ENCODE measurements at places on chromosomes 7 and 10. TPM values are rescaled to one million over a fixed set of nuclear protein-coding genes. Genes with fewer than 3 reads are reported as not detected.

DNA sequence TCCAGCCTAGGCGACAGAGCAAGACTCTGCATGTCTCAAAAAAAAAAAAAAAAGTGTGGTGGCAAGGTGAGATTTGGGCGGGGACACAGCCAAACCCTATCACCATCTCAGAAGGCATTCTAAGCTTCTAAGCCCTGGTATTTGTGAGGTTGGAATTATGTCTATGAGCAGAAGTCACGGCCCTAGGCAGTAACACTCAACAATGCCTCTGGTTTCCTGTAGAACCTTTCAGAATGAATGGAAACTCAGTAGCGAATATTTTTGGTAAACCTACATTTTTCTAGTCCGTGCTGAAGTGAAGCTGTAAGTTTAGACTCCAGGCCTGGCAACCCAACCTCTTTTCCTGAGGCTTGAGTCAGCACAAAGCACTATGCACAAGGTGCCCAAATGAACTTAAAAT, 88.3 kb downstream of the FAM107B start:
- no peak for DNase-seq

DNA sequence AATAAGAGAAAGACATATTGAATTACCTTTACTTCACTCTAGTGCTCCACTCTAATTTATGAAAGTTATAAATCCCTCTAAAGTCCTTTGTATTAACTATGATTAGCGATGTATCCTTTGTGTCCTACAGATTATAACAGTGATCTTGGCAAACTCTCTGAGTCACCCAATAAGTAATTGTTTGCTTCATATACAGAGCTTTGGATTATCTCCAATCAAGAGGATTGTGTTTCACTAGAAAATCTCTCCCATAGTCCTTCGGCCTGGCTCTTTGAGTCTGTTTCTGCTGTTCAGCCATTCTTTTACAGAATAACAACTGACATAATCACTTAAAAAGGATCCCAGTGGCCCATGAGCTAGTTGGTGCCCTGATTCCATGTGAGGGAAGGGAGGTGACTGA, 9.5 kb downstream of the LMOD2 start:
- no peak for DNase-seq

- peak; percentile 69 for DNase-seq
These were observed 4.1 kb upstream of the C10orf120 start for GRCh38 chr10:122703483-122704448.

DNA sequence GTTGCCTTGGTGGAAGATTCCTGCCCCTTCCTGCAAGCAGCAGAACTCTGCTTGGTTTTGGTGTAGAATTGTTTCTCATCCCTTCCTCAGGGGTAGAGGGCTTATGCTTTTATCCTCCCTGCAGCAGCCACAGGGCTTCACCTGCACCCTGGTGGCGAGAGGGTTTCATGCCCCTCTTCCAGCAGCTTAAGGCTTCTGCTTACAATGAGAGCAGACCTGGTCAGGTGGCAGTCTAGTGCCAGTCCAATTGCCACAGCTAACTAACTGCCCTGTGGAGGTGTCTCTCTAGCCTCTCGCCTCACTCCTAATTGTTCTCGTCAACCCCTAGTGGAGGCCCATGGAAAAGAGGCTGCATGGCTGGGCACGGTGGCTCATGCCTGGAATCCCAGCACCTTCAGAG, 19.3 kb downstream of the ACBD7 start:
- DNase-seq, result no peak

GRCh38 chr7:132650498-132650897, 74.2 kb upstream of the PLXNA4 start:
- DNase-seq, result no peak

Gene ARHGAP22
- total RNA-seq, result 1.9 TPM

- DNase-seq, result no peak
These were observed 103.1 kb upstream of the SFMBT2 start for GRCh38 chr10:7513936-7514335.

- DNase-seq, result no peak
These were observed 22.2 kb upstream of the PARP12 start for GRCh38 chr7:140084972-140085371.

DNA sequence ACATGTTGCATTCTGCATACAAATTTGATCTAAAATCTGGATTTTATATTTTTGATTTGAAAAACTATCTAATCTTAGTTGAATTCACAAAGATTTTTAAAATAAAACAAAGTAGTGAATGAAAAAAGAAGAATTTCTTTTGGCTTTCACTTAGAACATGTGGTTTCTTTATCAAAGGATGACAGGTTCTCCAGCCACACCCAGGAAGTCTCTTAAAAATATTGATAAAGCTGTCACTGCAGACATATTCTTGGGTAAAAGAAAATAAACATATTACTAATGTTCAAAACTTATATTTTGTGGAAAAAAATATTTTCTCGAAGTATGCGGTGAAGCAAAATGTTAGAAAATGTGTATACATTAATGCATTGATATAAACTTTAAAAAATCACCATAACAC, 44.3 kb downstream of the ARL4A start:
- no peak for DNase-seq

DNA sequence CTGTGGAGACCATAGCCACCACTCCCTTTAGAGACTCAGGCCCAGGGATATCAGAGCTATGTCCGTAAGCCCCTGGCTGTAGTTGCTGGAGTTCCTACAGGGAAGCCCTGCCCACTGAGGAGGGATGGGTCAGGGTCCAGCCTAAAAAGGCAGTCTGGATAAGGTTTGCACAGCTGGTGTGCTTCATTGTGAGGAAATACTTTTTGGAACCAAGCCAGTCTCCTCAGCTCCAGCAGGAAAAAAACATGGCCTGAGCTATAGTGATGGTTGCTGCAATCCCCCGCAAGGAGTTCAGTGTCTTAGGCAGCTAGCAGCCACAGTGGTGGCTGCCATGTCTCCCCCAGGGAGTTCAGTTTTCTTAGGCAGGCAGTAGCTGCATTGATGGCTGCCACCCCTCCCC, 52.6 kb upstream of the CYP2C8 start:
- no peak for DNase-seq

Gene PSMC2
- total RNA-seq, result 79.3 TPM

Gene SPDYE11
- total RNA-seq, result not detected

Gene ANK3
- 152 TPM for total RNA-seq

Gene TMEM176A
- total RNA-seq, result 250 TPM

DNA sequence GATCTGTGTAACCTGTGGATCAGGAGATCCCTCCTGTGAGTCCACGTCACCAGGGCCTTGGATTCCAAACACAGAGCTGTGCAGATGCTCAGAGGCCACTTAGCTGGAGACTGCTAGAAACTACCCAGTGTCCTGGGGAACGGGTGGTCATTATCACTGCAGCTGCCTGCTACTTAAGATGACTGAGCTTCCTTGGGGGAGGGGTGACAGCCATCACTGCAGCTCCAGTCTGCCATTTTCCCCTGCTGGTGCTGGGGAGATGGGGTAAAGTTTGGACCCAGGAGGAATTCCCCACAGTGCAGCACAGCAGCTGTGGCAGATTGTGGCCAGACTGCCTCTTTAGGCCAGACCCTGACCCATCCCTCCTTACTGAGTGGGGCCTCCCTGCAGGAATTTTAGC, 78.8 kb upstream of the VOPP1 start:
- no peak for DNase-seq

- no peak for DNase-seq
These were observed 31.4 kb upstream of the TRIM8 start for GRCh38 chr10:102612964-102613275.

DNA sequence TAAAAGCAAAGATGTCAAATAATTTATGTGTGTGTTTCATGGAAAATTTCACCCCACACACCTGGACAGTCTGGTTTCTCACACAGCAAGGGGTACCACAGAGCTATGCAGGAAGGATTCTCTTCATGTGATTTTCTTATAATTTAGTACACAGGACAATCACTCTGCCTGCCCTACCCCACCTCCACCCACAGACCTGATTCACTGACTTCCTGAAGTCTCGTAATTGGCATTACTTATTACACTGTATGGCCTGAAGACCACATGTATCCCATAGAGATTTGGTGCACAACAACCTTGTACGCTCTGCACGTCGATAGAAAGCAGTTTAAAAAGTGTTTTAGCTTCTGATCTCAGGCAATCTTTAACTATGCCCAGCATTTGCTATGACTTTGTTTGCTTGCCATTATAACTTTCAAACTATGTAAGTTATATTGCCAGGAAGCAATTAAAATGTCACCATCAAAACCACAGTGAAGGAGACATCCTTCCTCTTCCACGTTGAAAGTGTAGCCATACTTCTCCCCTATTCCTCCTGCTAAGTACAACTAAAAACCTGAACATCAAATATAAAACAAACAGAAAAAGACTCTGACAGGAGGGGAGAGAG, 279.4 kb upstream of the IMMP2L start:
- no peak for DNase-seq

DNA sequence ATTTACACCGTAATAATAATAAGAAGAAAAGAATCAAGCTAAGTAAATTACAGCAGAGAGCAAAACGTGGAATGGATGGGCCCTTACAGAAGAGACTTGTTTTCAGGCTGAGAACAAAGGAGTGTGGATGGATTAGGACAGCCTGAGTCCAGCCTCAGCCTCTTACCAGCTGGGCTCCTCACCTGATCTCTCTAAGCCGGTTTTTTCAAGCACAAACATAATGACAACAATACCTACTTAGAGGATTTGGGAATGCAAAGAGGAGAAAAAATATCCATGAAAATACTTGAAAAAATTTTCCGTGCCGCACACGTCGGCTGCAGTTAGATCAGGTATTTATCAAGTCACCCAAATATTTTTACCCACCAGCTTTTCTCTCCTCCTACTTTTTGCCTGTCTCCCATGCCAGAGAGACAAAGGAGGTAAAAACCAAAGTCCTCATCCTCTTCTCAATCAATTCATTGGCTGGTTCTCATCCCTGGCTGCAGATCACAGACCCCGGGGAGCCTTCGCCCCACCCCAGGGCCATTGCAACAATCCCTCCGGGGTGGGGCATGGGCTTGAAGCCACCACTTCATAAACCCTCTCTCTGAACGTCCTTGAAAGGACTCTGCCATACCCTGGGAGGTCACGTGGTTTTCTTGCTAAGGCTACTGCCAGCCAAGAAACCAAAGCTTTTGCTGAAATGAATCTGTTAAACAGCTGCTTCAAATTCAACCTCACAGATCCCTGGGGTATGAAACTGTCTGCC, 29.7 kb upstream of the GTF2I start:
- peak; percentile 65 for DNase-seq

DNA sequence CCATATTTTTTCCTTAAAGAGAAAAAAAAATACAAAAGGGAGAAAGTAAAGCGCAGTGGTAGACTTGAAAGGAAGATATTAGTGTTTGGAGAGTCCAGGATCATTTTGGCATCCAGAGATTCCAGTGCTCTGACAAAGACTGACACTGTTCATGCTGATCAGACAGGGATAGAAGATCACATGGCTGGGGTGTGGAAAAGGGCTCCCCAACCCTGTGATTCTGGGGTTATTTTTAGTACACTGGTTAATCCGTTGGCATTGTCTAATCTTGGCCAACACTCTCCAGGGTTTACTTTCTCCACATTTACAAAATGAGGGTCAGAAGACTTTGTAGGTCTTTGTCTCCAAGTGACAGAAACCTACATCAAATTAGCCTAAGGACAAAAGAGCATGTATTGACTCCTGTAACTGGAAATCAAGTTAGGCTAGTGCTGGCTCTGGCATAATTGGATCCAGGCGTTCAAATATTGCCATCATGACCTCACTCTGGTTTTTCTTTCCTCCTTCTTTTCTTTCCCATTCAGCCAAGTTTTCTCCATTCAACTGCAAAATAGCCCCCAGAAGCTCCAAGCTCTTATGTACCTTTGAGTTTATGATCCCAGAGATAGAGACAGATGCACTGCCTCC, 181.6 kb downstream of the PHTF2 start:
- DNase-seq, result no peak

GRCh38 chr7:19437446-19437845, 271.4 kb downstream of the POLR1F start:
- no peak for DNase-seq

- DNase-seq, result no peak
These were observed 907.9 kb downstream of the ANKRD7 start for GRCh38 chr7:119132436-119132835.

Gene HOXA10
- 17.3 TPM for total RNA-seq

DNA sequence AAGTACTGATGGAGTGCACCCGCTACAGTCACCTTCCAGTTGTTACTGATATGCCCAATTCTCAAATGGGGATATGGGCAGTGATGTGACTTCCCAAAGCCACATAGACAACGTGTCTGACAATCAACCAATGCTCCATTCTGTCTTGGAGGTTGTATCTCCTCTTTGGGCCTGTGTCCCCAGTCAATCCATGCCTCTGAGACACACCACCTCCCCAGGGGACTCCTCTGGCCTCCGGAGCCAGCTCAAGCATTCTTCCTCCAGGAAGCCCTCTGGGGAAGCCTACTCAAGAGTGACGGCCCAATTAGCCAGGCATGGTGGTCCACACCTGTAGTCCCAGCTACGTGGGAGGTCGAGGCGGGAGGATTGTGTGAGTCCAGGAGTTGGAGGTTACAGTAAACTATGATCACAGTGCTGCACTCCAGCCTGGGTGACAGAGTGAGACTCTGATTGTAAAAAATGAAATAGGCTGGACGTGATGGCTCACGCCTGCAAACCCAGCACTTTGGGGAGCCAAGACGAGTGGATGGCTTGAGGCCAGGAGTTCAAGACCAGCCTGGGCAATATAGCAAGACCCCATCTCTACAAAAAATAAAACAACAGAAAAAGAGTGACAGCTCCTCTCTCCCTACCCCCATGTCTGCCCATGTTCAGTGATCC, 99.5 kb upstream of the TNRC18 start:
- DNase-seq, result no peak

Gene CYP2C8
- total RNA-seq, result 5.0 TPM

Gene SPAM1
- not detected for total RNA-seq

Gene EGR2
- total RNA-seq, result 5.0 TPM

Gene SMO
- 14.9 TPM for total RNA-seq

Gene FXYD4
- total RNA-seq, result not detected

- no peak for DNase-seq
These were observed 67.8 kb downstream of the FRMD4A start for GRCh38 chr10:14262836-14263425.

GRCh38 chr7:80640846-80641245, 2.4 kb downstream of the CD36 start:
- DNase-seq, result no peak

DNA sequence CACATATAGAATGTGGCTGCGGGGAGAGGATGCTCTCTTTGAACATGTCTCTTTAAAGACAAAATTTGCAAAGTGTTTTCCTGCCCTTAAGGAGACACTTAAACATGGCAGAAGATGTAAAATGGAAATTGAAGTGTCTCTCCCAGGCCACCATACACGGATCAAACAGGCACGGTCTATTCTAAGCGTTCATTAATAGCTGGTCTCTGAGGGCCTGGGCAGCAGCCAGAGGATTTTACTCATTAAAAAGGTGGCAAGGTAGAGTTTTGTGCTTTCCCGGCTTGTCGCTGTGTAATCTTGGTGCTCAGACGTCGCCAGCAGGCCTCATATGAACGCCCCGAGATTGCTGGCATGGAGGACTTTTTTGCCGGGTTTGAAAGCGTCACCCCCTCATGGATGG, 205.5 kb downstream of the EMX2 start:
- DNase-seq, result no peak

GRCh38 chr7:97671571-97671970, 60.3 kb upstream of the TAC1 start:
- DNase-seq, result no peak

DNA sequence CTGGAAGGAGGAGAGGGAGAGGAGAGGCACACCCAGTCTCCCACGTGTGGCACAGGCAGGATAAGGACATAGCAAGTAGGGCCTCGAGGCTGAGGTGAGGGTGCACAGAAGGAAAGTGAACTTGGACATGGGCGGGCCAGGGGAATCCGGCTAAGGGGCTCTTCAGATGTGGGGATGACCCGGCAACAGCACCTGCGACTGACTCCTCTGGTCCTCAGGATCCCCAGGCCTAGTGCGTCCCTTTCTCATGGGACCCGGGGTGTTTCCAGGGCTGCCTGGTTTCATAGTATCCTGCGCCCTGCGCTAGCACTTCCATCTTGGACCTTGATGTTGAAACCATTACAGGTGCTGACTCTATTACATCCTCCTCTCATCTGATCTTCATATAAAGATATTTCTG, 96.1 kb upstream of the LYZL2 start:
- DNase-seq, result no peak
